ENCODE measurements at places on chromosomes 6 and 20.

DNA sequence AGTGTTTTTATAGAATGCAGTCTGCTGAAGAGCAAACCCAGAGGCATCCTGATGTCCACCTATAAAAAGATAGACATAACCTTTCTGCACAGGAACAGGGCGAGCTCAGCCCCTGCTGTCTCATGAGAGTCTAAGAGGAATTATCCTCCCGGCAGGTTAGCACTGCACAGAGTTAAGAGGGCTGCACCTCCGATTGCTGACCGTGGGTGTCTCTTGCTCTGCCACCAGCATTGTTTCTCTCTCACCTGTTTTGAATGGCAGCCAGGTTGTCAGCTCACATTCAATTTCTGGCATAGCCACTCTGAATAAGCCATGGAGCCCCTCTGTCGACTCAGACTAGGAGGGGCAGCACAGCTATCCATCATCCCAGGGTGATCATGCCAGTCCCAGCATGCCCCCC is 211.2 kb downstream of the PHACTR1 start:
- no peak for DNase-seq

DNA sequence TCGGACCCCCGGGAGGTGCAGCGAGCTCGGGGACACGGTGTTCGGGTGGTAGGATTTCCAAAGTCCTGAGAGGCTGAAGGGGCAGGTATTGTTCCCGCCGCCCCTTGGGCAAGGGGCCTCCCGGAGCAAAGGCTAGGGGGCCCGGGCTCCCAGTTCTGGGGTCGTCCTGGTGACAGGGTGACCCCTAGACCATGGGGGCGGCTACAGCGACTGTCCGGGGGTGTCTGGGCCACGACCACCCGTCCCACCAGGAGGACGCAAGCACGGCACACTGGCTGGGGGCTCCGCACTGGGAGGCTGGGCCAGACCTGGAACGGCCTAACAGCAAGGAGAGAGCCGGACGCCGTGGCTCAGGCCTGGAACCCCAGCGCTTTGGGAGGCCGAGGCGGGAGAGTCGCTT is 55.6 kb downstream of the PRR18 start:
- no peak for DNase-seq

- DNase-seq = no peak
Observed at GRCh38 chr6:90065173-90065572, 170.9 kb downstream of the GJA10 start.

DNA sequence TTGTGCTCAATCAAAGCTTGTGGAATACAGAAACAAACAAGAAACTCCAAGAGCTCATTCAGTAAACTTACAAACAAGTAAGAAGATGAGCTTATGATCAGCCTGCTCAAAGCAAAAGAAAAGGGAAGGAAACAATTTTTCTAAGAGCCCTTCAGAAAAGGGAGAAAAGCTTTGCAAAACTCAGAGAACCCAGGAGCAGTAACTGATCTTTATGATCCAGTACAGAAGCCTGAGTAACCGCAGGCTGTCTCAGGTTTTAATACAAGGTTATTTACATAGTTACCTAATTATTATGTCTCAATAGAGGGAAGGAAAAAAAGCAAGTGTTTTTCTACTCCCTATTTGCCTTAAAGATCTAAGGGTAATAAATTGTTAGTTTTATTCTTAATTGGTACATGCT is 226.5 kb downstream of the MAFB start:
- DNase-seq = no peak

DNA sequence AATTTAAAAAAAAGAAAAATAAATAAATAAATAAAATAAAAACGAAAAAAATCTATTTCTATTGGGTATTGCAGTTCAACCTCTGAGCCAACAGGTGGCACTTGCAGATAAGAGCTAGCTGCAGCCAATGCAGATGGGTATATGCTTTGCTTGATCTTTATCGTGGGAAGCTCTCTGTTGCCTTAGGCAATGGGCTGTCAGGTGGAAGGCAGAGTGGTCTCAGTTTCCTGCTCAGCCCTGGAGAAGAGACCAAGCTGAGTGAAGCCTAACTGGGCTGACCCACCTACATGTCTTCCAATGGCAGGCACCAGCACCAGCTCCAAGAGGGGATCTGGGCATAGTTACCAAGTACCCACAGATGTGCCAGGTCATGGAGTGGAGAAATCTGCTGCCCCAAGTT is 95.0 kb downstream of the AK9 start:
- no peak for DNase-seq

DNA sequence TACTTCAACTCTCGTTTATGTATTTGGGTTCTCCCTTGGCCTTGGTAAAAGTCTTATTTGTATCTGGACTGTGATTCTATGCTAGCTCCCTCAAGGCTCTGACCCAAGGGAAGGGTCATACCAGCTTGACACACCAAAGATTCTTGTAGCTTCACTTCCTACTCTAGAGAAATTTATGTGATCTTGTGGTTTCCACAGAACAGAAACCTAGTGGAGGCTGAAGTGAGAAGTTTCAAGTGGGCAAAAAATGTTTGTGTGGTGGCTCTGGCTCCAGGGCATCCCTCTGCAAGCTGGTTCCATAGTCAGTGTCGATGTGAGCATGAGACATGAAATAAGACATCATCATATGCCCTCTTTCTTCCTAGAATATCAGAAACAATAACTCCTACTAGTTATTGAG is 48.1 kb upstream of the TNFRSF21 start:
- no peak for DNase-seq

- no peak for DNase-seq
Observed at GRCh38 chr6:112939563-112939962, 592.4 kb downstream of the RFPL4B start.

DNA sequence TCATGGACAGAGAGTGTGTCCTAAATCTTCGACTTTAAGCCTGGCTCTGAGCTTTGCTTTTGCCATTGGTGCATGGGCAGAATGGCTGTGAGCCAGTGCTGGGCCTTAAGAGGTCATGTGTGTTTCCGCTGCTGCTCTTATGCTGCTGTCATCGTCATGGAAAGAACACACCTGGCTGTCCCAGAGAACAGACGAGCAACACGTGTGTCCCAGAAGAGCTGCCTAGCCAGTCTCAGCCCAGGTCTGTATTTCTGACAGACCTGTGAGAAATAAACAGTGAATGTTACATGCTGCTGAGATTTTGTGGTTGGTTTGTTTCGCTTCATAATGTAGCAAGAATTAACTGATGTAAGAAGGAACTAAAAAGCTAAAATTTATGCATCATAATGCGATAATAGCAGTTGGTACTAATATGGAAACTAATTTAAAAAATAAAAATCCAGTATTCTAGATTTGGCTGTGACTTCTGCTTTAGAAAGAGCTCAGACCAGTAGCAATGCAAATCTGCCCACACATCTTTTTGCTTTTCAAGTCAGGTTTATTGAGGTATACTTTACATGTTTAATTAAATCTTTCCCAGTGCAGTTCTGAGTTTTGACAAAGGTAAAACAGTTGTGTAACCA is 11.5 kb upstream of the SCP2D1 start:
- no peak for DNase-seq

DNA sequence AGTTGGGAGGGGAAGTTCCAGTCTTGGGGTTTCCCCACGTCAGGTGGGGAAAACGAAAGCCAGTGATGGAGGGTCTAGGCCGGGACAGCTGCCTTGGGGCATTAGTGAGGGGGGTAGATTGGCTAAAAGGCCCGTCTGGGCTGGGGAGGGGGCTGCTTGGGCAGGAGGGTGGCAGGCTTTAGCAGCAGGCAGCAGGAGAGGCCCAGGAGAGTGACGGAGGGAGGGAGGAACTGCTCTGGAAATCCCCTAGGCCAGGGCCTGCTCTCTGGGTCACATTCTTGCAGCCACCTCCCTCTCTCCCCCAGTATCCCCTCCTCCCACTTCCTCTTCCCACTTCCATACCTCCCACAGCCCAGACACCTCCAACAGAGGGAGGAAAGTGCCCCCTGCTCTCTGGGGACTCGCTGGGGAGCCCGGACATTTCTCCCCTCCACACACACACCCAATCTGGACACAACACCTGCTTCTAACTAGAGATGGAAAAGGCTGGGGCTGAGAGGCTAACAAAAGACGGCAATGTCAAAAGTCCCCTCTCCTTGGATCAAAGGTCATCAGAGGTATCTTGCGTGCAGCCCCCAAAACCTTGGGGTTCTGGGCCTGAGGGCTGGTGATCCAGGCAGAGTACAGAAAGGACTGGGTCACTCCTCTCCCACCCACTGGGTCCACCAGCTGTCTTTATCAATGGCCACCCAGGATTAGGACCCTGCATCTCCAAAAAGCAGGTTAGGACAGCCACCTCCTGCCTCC is 1.8 kb downstream of the NFKBIE start:
- no peak for DNase-seq

- no peak for DNase-seq
Observed at GRCh38 chr6:161347988-161348627, 74.2 kb upstream of the AGPAT4 start.

DNA sequence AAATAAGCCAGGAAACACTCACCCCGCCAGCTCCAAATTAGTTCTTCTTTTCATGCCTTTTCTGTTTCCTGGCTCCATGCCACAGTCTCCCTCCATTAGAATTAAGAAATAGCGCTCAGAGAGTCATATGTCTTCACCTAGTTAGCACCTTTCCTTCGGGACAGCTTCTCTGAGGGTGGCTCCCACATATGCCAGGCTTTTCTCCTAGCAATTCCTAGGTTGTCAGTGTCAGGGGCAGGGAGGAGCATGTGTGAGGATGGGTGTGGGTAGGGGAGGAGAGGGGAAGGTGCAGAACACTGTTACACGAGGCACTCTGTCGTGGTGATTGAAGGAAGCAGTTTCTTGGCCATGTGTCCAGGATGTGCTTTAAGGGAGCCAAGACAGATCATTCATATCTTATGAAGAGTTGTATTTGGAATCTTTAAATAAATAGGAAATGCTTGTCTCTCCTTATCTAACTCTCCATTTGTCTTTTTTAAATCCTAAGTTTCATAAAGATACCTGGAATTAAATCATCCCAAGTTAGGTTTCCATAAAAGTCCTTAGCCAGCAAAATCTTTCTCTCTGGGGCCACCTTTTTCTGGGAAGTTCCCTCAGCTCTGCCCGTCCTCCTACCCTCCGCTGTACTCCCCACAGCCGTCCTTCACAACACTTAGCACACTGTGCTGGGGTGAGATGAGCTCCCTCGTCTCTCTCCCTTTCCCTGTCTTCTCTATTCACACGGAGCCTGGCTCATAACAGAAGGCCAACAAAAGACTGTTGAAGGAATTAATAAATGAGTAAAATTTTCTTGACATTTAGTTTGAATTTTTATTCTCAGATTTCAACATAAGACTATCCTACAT is 361.0 kb downstream of the CD83 start:
- no peak for DNase-seq

DNA sequence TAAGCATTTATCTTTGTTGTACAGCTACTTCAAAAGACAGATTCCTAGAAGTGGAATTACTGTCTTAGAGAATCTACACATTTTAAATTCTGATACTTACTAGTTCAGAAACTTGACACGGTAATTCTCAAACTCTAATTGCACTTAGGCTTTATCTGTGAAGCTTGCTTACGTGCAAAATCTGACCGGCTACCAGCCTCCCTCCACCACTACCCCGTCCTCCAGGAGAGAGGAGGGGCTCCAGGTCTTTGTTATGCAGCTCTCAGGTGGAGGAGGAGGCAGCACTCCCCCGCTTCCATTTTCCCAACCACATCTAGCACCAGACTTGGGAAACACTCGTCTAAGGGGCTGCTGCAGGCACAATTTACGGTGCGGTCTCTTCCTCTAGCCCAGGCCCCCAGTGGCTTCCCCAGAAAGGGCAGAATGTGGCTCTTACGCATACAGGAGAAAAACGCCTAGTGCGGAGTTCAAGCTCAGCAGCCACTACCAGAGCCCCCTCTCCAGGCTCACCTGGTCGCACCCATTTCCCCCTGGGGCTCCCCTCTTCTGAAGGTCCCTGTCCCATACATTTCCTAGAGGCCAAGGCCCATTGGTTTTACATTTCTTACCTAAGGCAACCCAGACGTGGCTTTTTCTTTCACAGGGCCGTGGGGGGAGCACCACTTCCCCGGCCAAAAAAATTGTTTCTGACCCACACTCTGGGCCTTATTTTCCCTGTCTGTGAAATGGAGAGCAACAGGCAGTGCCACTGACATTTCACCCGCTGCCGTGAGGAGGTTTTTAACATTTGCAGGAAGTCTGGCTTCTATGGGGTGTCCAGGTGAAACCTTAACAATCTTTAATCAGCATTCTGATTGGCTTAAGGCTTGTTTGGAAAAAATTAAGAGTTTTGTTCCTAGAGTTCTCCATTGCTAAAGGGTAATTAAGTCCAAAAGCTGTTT is 1.6 kb upstream of the TGIF2 start:
- no peak for DNase-seq

GRCh38 chr6:96889146-96889545 is 8.5 kb downstream of the NDUFAF4 start:
- DNase-seq = no peak

GRCh38 chr6:45650524-45651135 is 272.9 kb upstream of the SUPT3H start:
- DNase-seq = peak; percentile 78

GRCh38 chr20:50445354-50446151 is 64.6 kb upstream of the PTPN1 start:
- DNase-seq = no peak

DNA sequence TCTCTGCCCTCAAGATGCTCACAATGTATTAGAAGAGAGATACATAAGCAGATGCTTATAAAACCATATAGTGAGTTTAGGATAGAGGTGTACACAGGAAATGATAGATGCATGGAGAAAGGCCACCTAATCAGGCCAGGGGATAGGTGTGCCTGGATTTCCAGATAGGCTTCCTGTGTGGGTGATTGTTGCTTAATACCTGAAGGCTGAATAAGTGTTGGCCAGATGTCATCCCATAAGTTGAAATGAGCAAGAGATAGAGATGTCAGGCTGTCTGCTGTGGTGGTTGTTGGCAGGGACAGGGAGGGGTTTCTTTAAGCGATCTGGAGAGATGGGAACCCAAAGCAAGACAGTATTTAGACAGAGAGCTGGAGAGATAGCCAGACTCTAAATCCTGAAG is 109.8 kb upstream of the SGK1 start:
- no peak for DNase-seq

DNA sequence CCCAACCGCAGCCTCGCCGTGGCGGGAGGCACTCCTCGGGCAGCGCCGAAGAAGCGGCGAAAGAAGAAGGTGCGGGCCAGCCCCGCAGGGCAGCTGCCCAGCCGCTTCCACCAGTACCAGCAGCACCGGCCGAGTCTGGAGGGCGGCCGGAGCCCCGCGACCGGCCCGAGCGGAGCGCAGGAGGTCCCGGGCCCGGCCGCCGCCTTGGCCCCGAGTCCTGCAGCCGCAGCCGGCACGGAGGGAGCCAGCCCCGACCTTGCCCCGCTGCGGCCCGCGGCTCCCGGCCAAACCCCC is 525 bp downstream of the PNRC1 start:
- DNase-seq = no peak

- DNase-seq = no peak
Observed at GRCh38 chr6:79676785-79677736, 45.9 kb downstream of the SH3BGRL2 start.

- no peak for DNase-seq
Observed at GRCh38 chr20:37898233-37899104, 4.5 kb upstream of the VSTM2L start.

DNA sequence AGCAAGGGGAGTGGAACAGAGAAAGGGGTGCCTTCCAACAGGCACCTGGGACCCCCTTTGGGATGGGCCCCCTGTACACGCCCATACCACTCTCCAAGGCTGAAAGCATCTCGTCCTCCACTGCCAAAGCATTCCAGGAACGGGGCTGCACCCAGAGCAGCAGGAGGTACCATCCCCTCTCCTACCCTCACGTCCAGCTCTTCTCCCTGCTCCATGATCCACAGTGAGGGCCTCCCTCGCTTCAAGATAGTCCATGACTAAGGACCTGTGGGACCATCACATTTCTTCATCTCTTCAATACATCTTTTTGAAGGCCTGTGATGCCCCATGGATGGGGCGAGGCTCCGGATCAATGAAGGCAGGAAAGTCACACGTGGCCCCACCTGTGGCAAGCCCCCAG is 209.9 kb downstream of the ANKRD60 start:
- no peak for DNase-seq

- DNase-seq = no peak
Observed at GRCh38 chr20:5127859-5128424, 1.1 kb downstream of the CDS2 start.
